ENCODE measurements at places on chromosomes 11 and 22. TPM values are rescaled to one million over a fixed set of nuclear protein-coding genes. Genes with fewer than 3 reads are reported as not detected.
A peak's percentile ranks its signal among the peaks of the same experiment; 100 is the strongest.

- DNase-seq = peak; percentile 43
Measured at GRCh38 chr11:12599408-12600143, 74.6 kb upstream of the TEAD1 start.

- DNase-seq = peak; percentile 8
Measured at GRCh38 chr22:22080270-22080669, 97.7 kb upstream of the TOP3B start.

DNA sequence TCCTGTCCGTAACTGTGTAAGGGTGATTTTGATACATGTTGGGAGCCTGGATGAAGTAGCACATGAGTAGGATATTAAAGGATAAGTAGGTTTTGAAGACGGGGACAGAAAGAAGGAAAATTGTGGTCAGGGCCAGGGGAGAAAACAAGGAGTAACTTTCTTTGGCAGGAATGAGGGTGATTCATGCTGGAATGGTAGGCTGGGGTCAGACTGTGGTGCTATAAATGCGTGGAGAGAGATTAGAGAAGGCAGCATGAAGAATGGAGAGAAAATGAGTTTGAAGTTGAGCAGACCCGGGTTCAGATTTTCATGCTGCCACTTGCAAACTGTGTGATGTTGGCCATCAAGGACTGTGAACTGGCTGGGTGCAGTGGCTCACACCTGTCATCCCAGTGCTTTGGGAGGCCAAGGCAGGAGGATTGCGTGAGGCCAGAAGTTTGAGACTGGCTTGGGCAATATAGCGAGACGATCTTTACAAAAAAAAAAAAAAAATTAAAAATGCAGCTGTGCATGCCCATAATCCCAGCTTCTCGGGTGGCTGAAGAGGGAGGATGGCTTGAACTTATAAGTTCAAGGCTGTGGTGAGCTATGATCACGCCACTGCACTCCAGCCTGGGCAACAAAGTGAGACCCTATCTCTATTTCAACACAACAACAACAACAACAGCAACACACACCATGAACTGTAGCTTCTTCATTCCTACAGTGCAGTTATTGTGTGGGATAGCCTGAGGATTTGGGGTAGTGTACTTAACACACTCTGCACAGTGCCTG, 22.3 kb downstream of the ZBTB16 start:
- DNase-seq = peak; percentile 55

TTC36 gene
- total RNA-seq = not detected

Data from RPMI7951 (cell line).